ENCODE measurements at places on chromosomes 1 and 21. TPM values are rescaled to one million over a fixed set of nuclear protein-coding genes. Genes with fewer than 3 reads are reported as not detected.
A peak's percentile ranks its signal among the peaks of the same experiment; 100 is the strongest.

DNA sequence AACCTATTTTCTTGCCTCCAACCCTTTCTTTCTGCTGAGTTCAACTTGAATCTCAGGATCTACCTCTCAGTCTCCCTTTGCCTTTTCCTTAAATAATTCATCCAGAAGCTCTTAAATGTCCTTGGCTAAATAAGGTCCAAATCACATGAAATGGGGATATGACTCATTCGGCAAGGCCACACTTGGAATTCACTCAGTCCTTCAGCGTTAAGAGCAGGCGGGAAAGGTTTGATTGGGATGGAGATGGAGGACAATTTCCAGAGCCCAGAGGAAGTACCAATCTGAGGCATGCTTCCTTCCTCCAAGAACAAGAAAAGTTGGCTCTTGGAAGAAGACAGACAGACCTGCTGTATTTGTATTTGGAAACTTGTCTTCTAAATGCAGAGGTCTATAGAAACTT lies 128.5 kb downstream of the PROX1 start:
- no peaks in the 10 kb centered on the region for H3K4me1 ChIP-seq
- no peak for DNase-seq
- no peak overlapping the region for H3K27ac ChIP-seq
- no peak overlapping the region for H3K4me3 ChIP-seq
- H3K36me3 ChIP-seq = no peaks in the 10 kb centered on the region

GRCh38 chr1:170545476-170545875 lies 13.5 kb downstream of the GORAB start:
- no peaks in the 10 kb centered on the region for H3K4me1 ChIP-seq
- DNase-seq = no peak
- no peak overlapping the region for H3K4me3 ChIP-seq
- no peak overlapping the region for H3K27ac ChIP-seq
- H3K36me3 ChIP-seq = peaks cover 2% of the 10 kb centered on the region

DNA sequence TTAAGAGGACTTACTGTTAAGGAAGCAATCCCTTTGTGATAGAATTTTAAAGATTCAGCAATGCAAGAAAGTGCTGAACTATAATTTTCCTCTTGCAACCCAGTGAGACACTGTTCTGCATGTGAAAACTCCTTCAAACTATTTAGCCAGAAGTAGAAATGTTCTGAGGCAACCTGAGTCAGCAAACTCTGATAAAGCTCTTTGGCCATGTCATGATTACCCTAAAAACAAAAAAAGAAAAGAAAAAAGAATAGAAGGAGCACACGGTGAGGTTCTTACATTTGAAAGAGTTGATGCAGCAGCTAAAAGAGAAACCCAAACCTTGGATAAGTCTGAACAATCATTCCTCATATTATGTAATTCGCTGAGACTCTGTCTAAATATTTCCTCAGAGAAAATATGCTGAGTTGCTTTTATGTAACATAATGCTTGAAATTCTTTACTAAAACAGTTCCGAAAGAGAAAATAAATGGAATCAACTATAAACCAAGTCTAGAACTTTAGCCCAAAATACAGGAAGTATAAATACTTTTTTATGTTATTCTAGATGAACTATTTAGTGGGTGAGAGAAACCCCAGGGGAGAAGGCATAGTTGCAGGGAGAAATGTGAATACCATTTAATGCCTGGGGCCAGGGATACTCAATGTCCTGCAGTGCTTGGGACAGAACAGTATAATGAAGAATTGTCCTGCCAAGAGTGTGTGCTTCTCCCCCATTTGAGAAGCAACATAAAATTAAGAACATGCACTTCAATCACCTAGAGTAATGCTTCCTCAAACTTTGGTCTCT lies 60.0 kb downstream of the INTS7 start:
- H3K4me1 ChIP-seq = no peaks in the 10 kb centered on the region
- H3K27ac ChIP-seq = no peak overlapping the region
- no peak for DNase-seq
- peaks cover 2% of the 10 kb centered on the region for H3K36me3 ChIP-seq
- H3K4me3 ChIP-seq = no peak overlapping the region

GRCh38 chr1:154485910-154486496 lies 16.0 kb upstream of the TDRD10 start:
- H3K27ac ChIP-seq = no peak overlapping the region
- H3K4me3 ChIP-seq = no peak overlapping the region
- no peak for DNase-seq
- H3K27me3 ChIP-seq = 0 out of 2 replicates have a peak, but pooled peaks cover 1% of the 10 kb centered on the region
- H3K4me1 ChIP-seq = no peaks in the 10 kb centered on the region

- no peak for DNase-seq
- H3K4me3 ChIP-seq = no peak overlapping the region
Observed at GRCh38 chr1:19552291-19553010, 67.1 kb upstream of the CAPZB start.

- no peaks in the 10 kb centered on the region for H3K4me1 ChIP-seq
- no peak for DNase-seq
- H3K36me3 ChIP-seq = no peaks in the 10 kb centered on the region
- no peak overlapping the region for H3K4me3 ChIP-seq
- H3K27me3 ChIP-seq = peaks cover 2% of the 10 kb centered on the region
Observed at GRCh38 chr1:7281821-7282220, 489.3 kb upstream of the VAMP3 start.

DNA sequence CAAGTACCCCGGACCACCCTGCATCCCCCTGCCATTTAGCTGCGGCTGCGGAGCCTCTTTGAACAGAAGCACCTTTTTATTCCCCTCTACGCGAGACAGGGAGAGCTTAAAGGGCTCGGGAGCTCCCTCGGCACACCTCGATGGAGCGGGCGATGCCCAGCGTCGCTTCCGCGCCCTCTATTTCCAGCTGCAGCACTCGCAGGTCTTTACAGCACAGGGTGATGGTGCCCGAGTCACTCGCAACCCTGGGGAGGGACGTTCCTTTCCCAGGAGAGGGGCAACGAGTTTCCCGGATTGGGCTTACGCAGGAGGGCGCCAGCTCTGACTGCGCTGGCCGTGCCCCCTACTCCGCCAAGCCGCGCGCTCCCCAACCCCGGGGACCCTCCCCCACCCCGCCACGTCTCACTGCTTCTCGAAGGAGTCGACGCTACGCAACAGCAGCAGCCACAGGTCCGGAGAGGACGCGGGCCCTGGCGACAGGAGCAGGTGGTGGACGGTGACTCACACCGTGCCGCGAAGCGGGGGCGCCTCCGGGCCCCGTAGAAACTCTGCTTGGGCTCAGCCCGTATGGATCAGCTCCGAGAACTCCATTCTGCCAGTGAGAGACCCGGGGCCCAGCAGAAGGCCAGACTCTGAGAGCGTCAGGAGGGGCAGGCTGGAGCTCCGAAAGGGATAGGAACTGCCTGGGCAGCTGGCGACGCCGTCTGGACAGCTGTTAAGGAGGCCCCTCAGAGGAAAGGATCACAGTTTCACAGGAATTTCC lies 5.8 kb upstream of the FAM167B start:
- DNase-seq = no peak
- no peaks in the 10 kb centered on the region for H3K27me3 ChIP-seq
- H3K4me1 ChIP-seq = peaks cover 21% of the 10 kb centered on the region
- H3K27ac ChIP-seq = peak overlapping the region; percentile 13

DNA sequence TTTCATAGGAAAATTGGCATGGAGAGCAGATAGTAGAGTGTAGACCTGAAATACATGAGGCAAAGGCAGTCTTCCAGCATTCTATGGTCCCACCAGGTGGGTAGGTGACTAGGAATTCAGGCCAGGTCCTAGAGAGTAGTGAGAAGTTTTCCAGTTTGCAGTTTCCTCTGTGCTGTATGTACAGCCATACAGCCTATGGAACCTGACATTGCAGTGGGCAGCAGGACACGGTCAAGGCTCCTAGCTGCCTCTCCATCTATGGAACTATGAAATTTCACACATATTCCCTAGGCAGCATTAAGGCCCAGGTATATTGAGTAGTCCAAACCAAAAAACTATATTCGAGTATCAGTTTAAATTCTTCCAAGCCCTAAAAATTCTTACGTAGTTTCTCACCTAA lies 16.3 kb downstream of the POGK start:
- no peaks in the 10 kb centered on the region for H3K4me1 ChIP-seq
- peaks cover 6% of the 10 kb centered on the region for H3K36me3 ChIP-seq
- H3K27me3 ChIP-seq = no peaks in the 10 kb centered on the region
- no peak overlapping the region for H3K27ac ChIP-seq

- peak overlapping the region; percentile 93 for H3K4me3 ChIP-seq
- peaks cover 11% of the 10 kb centered on the region for H3K36me3 ChIP-seq
- H3K27ac ChIP-seq = peak overlapping the region; percentile 97
Observed at GRCh38 chr1:151058692-151059091, 730 bp downstream of the CDC42SE1 start.

GRCh38 chr1:235079443-235080296 lies 49.0 kb downstream of the TOMM20 start:
- peak overlapping the region; percentile 95 for H3K27ac ChIP-seq
- H3K4me3 ChIP-seq = no peak overlapping the region
- H3K36me3 ChIP-seq = no peaks in the 10 kb centered on the region
- peaks cover 69% of the 10 kb centered on the region for H3K4me1 ChIP-seq

DNA sequence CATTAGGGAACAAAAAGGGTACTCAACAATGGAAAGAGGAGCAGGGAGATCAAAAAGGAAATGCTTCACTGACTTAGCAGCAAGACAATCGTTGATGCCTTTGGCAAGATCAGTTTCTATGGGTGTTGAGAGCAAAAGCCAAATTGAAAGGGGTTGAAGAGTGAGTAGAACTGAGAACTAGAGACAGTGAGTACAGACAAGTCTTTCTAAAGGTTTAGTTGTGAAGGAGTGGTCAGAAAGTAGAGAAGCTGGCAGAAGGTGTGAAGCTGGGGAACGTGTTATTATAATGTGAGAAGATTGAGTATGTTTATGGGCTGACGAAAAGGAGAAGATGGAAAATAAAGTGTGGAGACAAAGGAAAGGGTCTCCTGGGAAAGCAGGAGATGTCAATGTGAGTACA lies 221.2 kb upstream of the USP25 start:
- no peaks in the 10 kb centered on the region for H3K27me3 ChIP-seq
- H3K36me3 ChIP-seq = no peaks in the 10 kb centered on the region
- no peak for DNase-seq
- H3K4me3 ChIP-seq = no peak overlapping the region

Gene MARK1
- polyA plus RNA-seq = 0.03 TPM

Gene CD2
- 1.0 TPM for polyA plus RNA-seq

Gene KLHDC7A
- not detected for polyA plus RNA-seq

Gene NBPF15
- polyA plus RNA-seq = 10.1 TPM
